ENCODE measurements at places on chromosomes 12 and 14. TPM values are rescaled to one million over a fixed set of nuclear protein-coding genes. Genes with fewer than 3 reads are reported as not detected.

GRCh38 chr14:104360501-104360900 is 219.1 kb upstream of the C14orf180 start:
- H3K4me1 ChIP-seq = no peaks in the 10 kb centered on the region

DNA sequence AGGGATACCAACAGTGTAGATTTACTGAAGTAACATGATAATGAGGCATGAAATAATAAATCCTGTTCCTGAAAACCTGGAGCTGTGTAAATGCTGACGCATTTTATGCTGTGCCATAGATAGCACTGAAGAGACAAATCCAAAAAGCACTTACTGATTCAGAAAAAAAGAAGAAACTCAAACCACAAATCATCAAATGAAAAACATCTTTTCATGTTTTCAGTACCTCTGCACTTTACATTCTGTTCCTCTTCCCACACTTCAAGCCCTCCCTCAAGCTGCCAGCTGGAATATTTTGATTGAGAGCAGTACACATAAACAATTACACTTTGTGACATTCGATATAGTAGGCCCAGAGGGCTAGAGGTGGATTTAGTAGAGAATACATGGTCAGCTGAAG is 362.3 kb downstream of the NAV3 start:
- H3K27me3 ChIP-seq = no peaks in the 10 kb centered on the region
- H3K4me1 ChIP-seq = no peaks in the 10 kb centered on the region
- H3K27ac ChIP-seq = no peak overlapping the region
- H3K36me3 ChIP-seq = no peaks in the 10 kb centered on the region

- no peak overlapping the region for H3K27ac ChIP-seq
- no peak for DNase-seq
- no peaks in the 10 kb centered on the region for H3K36me3 ChIP-seq
- H3K4me3 ChIP-seq = no peak overlapping the region
These were observed 28.2 kb downstream of the TTC7B start for GRCh38 chr14:90788031-90788430.

DNA sequence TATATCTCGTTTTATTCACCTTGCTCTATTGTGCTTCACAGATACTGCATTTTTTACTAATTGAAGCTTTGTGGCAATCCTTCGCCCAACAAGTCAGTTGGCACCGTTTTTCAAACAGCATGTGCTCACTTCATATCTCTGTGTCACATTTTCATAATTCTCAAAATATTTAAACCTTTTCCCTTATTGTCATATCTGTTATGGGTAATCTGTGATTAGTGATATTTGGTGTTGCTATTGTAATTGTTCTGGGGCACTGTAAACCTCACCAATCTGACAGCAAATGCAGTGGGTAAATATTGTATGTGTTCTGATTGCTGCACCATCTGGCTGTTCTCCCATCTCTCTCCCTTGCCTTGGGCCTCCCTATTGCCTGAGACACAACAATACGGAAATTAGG is 191.3 kb downstream of the BTG1 start:
- H3K4me1 ChIP-seq = no peaks in the 10 kb centered on the region
- H3K36me3 ChIP-seq = no peaks in the 10 kb centered on the region
- no peak for DNase-seq

DNA sequence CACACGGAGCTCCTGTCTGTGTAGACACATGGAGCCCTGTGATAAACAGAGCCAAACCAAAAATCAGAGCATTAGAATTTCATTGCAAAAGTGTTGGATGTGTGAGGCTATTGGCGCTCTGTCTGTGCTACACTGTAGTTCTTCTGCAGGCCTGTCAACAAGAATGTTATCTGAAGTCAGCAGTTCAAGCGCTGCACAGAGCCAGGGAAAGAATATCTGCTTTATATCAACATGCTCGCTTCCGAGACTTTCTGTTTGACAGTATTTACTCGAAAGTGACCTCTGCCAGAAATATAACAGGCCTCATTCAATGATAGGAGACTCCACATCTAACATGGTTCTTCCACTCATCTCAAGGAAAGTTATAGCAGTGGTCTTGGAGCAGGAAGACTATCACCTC is 118.3 kb downstream of the CCER1 start:
- H3K4me3 ChIP-seq = no peak overlapping the region
- H3K27me3 ChIP-seq = no peaks in the 10 kb centered on the region
- no peaks in the 10 kb centered on the region for H3K36me3 ChIP-seq
- no peak overlapping the region for H3K27ac ChIP-seq

Gene TC2N
- 246 TPM for total RNA-seq

Gene PARP11
- 21.5 TPM for total RNA-seq

Gene CERS5
- total RNA-seq = 52.2 TPM

Measured in naive thymus-derived CD4-positive, alpha-beta T cell (primary cell).